ENCODE measurements at places on chromosomes 5 and 9.

GRCh38 chr5:1304033-1304432 is 9.2 kb upstream of the TERT start:
- no peak for DNase-seq

DNA sequence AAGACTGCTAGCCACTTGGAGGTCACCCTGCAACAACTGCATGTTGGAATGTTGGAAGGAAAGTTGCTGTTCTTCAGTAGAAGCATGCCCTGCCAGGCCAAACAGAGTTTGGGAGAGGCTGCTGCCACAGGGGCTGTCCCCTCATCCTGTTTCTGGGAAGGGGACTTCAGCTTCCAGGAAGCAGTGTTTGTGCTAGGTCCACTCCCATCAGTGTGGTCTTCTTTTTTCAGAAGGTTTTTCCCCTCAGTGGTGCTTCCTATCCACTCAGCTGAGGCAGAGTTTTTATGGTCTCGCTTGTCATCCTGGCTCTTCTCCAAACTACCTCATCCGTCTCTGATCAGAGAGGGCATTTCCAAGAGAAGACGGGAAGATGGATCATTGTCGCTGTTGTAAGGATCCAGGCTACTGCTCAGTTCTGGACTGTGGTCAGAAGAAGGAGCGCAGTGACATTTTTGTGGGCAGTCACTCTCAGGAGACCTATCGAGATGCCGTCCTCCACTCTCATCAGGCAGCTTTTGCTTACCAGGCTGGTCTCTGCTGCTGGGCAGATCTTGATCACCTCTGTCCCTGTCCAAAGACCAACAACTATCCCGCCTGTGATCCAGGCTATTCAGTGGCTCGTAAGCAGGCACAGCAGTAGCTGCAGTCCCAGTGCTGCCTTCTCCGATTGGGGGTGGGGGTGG is 97.8 kb upstream of the C5orf63 start:
- no peak for DNase-seq

- DNase-seq, result peak; percentile 89
Observed at GRCh38 chr5:611731-612486, at the start of gene CEP72. Gene CEP72 (plus strand): TSS chr5:612340. CDS start chr5:612362, 22 bp downstream.

DNA sequence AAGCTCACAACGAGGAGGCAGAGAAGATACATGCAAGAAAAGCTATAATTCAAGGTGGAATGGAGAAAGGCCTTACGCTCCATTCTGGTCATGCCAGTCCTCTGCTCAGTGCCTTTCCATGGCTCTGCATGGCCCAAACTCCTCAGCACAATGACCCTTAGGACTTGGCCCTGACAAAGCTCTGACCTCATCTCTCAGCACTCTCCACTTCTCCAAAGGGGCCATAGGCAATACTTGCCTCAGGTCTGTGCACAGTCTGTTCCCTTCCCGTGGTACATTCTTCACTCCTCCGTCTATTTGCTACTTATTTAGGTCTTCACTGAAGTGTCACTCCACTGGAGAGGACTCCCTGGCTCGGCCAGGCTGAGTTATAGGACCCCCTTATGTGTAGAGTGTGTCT is 24.7 kb downstream of the SLC36A3 start:
- no peak for DNase-seq

DNA sequence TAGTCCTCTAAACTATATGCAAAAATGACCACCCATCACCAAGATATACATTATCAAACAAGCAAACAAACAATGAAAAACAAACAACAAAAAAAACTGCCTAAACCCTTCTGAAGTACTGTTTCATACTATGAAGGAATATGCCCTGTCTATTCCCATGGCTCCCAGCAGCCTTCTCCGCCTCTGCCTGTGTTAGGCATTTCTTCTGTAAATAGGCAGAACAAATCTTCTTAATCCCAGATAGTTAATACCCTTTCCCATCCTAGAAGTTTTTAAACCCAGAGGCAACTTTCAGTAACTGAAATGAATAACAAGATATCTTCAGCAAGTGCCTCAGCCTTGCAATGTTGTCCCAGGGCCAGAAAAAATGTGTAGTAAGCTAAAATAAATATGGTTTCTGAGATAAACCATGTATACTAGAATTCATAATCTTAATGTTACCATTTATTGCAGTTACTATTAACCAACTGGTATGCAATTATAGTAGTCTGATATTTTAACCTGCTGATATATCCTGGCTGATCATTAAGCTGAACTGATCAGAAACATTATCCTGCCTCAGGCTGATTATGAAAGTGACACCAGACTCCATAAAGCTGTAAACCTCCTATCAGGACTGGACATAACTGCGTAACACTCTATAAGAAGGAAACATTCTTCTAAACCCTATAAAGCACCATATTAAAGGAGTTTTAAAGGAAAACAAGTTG is 68.5 kb downstream of the ANKRD31 start:
- no peak for DNase-seq

DNA sequence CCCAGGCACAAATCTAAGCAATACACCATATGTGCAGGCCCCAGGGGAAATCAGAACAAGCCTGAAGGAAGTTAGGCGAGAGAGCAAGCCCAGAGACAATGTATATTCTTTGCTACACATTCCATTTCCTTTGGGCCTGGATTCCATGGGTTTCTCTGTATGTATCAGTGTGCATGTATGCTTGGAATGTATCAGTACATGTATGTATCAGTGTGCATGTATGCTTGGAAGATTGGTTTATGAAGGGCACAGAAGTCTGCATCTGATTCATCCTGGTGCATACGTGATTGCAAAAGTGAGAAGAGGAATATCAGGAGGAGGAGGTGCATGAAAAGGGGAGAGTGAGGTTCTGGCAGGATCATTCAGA is 232.6 kb upstream of the ANKRD55 start:
- DNase-seq, result no peak

- DNase-seq, result no peak
Observed at GRCh38 chr5:111153945-111154344, 61.8 kb downstream of the WDR36 start.

- DNase-seq, result no peak
Observed at GRCh38 chr5:1656271-1656975, 132.7 kb upstream of the LPCAT1 start.

DNA sequence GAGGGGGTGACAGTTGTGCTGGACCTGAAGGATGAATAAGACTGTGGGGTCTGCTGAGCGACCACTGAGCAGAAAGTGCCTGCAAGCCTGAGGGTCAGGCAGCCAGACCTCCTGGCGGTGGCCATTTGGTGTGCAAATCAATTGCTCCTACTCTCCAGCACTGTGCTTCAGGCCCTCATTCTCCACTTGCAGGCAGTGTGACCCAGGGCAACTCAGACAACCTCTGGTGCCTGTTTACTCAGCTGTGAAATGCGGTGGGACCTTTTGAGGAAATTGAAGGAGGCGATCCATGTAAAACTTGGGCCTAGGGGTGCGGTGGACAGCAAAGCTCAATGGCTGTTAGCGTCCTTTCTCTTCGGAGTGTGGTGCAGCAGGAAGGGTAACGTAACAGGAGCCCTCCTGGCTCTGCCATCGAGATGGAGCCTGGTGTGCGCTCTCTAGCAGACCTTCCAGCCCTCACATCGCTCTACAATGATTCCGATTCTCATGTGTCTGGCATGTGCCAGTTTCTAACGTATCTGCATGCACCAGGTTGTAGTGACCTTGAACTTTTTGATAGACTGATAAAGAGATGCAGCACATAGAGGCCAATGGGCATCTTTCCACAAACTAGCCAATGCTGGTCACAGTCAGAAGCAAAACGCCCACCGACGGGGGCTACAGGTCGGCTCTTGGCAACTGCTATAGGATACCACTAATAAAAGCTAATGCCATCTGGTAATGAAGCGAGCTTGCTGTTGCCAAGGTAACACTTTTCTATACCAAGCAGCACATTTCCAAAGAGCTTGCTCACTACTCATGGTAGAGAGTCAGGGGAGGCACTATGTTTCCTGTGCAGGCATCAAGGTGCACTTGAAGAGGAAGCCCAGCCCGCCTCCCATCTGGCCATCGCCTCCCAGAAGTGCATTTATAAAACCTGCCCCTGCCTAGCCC is 159.7 kb upstream of the RAPGEF1 start:
- no peak for DNase-seq

GRCh38 chr9:8337834-8338766 is 538.5 kb upstream of the DMAC1 start:
- DNase-seq, result no peak

DNA sequence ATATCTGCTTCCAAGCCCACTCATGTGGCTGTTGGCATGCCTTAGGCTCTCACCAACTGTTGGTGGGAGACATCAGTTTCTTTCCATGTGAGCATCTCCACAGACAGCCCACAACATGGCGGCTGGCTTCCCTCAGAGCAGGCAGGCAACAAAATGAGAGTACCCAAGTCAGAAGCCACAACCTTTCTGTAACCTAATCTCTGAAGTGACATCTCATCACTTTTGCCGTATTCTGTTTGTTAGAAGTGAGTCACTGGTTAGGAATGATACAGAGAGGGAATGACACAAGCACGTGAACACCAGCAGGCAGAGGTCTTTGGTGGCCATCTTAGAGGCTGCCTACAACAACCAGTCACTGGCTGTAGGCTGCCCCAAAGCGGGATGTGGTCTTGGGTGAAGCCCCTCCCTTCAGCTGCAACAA is 88.6 kb upstream of the RASGRF2 start:
- DNase-seq, result no peak

- no peak for DNase-seq
Observed at GRCh38 chr9:116087751-116088194, 65.8 kb upstream of the PAPPA start.

- no peak for DNase-seq
Observed at GRCh38 chr5:78519198-78519941, 129.2 kb downstream of the LHFPL2 start.

- no peak for DNase-seq
Observed at GRCh38 chr5:158267228-158267627, 408.3 kb upstream of the CLINT1 start.

DNA sequence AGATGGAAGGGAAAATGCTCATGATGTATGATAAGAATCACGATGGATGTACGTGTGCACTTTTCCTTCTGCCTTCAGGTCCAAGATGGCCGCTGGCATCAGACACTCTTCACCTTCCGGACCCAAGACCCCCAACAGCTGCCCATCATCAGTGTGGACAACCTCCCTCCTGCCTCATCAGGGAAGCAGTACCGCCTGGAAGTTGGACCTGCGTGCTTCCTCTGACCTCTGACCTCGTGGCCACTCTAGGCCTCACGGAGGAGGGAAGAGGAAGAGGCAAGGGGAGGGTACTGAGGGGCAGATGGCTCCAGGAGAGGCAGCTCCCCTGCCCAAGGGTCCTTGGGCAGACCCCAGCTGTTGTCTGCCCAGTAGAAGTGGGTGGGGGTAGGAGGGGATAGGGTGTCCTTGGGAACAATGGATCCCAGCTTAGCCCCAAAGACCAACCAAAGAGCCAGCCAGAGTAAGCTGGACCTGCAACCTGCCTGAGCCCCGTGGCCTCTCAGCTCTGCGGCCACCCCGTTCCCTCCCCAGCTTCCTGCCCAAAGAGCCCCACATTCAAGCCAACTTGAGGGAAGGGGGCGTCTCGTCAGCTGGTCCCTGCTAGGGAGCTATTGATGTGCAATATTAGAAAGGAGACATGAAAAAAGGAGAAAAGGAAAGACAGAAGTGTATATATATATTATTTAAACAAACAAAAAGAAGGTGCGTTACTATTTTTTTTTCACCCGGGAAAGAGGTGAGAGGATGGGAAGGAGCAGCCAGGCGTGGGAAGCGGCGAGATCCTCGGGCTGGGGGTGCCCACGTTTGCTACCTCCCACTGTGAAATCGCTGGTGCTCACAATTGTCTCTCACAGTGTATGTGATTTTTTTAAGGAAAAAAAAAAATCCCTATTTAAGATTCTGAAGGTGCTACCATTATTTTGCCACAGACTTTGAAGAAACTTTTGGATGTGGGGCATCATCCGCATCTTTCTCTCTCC is 12.1 kb upstream of the ORM1 start:
- no peak for DNase-seq

DNA sequence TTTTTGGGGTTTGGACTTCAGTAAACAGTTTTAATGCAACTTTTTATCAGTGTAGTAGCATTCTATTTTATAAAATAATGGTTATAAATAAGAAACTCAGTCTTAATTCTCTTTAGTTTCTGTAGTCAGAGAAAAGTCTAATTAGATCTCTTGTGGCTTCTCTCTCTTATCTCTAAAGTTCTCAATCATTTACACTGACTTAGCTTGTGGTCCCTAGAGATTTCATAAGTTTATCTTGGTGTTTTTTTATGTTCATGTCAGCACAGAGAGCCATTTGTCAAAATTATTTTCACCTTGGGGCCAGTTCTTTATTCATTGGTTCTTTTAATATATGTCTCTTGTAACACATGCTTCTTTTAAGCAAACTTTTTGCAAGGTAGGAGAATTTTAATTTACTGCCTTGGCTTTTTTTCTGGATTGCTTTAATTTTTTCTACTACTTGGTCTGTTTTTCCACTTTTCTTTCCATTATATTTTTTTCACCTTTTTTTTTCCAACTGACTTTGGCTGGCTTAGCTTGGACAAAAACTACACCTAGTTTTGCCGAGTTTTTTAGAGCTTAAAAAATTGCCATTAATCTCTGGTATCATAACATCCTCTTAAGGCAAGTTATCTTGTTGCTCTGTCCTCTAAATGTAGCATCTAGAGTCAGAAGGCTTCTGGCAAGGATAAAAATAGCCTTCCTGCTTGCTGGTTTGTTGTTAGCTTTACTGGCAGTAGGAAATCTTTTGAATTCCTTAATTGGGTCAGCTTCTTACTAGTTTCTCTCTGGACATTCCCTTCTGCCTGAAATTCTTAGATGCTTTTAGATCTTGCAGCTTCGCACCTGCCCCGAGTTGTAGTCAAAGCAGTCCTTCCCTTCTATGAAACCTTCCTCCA is 35.3 kb downstream of the CPEB4 start:
- no peak for DNase-seq

- no peak for DNase-seq
Observed at GRCh38 chr5:852431-853401, 1.9 kb upstream of the ZDHHC11 start.

GRCh38 chr5:43256261-43256966 is 56.8 kb downstream of the HMGCS1 start:
- no peak for DNase-seq

DNA sequence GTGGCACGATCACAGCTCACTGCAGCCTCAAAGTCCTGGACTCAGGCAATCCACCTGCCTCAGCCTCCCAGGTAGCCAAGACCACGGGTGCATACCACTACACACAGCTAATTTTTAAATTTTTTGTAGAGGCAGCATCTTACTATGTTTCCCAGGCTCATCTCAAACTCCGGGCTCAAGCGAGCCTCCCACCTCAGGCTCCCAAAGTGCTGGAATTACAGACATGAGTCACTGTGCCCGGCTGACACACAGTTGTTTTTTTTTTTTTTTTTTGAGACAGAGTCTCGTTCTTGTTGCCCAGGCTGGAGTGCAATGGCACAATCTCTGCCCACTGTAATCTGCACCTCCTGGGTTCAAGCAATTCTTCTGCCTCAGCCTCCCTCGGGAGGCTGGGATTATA is 70.1 kb upstream of the CNOT6 start:
- DNase-seq, result no peak

GRCh38 chr9:129568560-129569501 is 52.1 kb downstream of the C9orf50 start:
- no peak for DNase-seq

Measured in activated CD4-positive, alpha-beta T cell treated with anti-CD3 and anti-CD28 coated beads, Interleukin-2, amount 50 U/mL, for 24 hours (primary cell).